ENCODE measurements at places on chromosomes 3 and 15.
A peak's percentile ranks its signal among the peaks of the same experiment; 100 is the strongest.

DNA sequence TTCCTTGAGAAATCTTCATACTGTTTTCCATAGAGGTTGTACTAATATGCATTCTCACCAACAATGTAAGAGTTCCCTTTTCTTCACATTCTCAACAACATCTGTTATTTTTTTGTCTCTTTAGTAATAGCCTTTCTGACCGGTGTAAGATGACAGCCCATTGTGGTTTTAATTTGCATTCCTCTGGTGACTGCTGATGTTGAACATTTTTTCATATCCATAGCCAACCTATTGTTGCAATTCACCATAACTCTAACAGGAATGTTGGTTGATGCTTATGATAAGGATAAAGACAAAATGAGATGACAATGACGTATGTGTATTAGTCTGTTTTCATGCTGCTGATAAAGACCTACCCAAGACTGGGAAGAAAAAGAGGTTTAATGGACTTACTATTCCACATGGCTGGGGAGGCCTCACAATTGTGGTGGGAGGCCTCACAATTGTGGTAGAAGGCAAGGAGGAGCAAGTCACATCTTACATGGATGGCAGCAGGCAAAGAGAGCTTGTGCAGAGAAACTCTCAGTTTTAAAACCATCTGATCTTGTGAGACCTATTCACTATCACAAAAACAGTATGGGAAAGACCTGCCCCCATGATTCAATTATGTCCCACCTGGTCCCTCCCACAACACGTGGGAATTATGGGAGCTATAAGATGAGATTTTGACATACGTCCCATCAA is 37.6 kb upstream of the RHCG start:
- no peak for DNase-seq

- DNase-seq = peak; percentile 22
Observed at GRCh38 chr15:70892002-70892911, at the start of the genes LRRC49 and THAP10. Gene LRRC49, plus strand, starts transcription at chr15:70892826. Its CDS starts 69 bp downstream, at chr15:70892895. Gene THAP10, minus strand, starts transcription at chr15:70892433. Its CDS starts 161 bp downstream, at chr15:70892272.

DNA sequence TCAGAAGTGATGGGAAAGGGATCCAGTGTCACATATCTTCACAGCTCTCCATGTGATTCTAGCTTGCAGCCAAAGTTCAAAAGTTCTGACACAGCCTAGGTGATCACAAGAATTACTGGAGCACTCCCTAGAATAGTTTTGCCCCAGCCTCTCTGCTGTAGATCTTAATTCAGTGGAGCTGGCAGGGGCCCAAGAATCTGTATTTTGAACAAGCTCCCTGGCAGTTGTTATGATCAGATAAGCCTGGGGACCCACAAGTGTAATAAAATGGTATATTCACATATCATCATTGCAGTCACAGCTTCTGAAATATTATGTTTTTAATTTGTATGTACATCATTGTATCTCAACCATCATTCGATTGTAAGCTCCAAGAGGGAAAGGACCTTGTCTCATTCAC is 62.3 kb downstream of the NOX5 start:
- no peak for DNase-seq

GRCh38 chr15:38231436-38231835 is 21.2 kb upstream of the SPRED1 start:
- DNase-seq = no peak

- DNase-seq = no peak
Observed at GRCh38 chr15:83193721-83194120, 13.9 kb downstream of the HDGFL3 start.

- no peak for DNase-seq
Observed at GRCh38 chr3:1447452-1447851, 354.6 kb downstream of the CNTN6 start.

- DNase-seq = no peak
Observed at GRCh38 chr3:126110431-126111125, 26.7 kb upstream of the SLC41A3 start.

DNA sequence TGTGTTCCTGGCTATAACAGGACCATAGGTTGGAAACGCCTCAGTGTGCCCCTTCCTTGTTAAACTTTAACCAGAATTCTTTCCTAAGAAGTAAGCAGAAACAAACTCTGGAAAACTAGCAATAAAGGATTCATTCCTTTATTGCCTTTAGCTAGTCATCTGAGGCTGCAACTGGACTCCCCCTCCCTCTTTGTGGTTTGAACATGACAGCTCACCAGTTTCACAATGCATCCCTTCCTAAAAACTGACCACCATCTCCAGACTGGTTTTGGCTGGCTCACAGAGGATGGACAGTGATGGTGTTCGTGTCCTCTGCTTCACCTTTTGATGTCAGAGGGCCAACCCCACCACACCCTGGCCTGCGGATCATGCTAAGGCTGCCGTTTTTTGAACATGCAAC is 27.9 kb upstream of the TGFBR2 start:
- DNase-seq = no peak

- no peak for DNase-seq
Observed at GRCh38 chr3:78494851-78495250, 1272.9 kb downstream of the ROBO1 start.

DNA sequence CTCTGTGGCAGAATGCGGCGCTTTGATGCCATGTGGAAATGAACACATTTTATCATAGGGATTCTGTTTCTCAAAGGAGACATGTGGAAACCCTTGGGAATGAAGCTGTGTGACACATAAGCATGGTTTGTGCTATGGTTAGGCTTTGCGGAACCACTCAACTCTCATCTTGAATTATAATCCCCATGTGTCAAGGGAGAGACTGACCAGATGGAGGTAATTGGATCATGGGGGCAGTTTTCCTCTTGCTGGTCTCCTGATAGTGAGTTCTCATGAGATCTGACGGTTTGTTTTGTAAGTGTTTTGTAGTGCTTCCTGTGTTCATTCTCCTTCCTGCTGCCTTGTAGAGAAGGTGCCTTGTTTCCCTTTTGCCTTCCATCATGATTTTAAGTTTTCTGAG is 1109.2 kb upstream of the ALCAM start:
- DNase-seq = no peak

DNA sequence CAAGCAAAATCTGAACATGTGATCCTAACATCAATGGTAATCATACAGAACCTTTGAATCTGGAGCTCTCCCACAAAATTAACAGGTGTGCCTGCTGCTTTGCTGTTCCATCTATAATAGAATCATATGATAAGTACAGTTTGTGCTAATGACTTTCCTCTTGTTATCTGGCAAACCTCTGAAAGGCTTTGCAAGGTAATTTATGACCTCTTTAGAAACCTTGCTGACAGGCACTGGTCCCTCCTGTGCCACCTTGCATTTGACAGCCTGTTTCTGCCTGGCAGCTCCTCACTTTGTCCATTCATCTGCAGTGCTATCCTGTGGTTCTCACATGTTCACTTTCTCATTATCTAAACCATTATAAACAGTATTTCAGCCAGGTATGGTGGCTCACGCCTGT is 10.2 kb upstream of the HTR3C start:
- no peak for DNase-seq

DNA sequence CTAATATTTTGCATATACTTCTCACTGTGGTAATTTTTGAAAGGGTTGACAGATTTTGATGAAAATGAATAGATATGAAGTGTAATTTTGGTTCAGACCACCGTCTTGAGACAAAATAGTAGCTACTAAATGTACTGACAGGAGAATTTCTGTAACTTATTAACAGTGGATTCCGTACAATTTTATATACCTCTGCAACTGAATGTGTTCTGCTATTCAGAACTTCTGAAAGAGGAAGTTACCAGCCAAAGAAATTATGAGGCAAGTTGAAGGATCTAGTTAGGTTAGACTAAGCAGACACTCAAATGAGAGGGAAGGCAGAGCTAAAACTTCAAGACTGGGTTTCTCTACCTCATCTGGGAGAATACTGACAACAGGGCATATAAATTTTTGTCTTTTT is 29.4 kb downstream of the GAP43 start:
- no peak for DNase-seq

Data from stimulated activated CD4-positive, alpha-beta T cell treated with anti-CD3 and anti-CD28 coated beads, Interleukin-4, amount 100 ng/mL, for 48 hours (primary cell).